Thyroid gland (tissue), 4 donors: ENCODE measurements at places on chromosomes 2 and 18. TPM values are rescaled to one million over a fixed set of nuclear protein-coding genes. Genes with fewer than 3 reads are reported as not detected.

Gene SP140
- 1.2 TPM for total RNA-seq

DNA sequence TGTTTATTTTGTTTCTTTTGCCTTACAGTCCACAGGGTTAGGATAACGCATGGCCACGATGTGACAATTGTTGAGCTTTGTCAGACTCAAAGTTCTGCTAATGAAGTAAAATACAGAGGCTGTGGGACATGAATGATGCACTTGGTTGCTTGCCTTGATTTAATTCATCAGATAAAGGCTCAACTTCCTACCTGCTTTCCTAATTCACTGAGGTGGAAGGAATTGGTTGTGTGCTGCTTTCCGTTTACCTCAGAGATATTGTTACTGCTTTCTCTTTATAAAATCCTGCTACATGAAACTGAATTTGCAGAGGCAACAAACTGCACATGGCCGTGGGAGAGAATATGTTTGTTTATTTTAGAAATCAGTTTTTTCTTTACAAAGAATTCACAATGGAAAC, 6.6 kb downstream of the RIT2 start:
- H3K4me3 ChIP-seq, result no peak overlapping the region
- no peaks in the 10 kb centered on the region for H3K4me1 ChIP-seq
- no peaks in the 10 kb centered on the region for H3K36me3 ChIP-seq
- DNase-seq, result no peak
- no peaks in the 10 kb centered on the region for H3K27me3 ChIP-seq

DNA sequence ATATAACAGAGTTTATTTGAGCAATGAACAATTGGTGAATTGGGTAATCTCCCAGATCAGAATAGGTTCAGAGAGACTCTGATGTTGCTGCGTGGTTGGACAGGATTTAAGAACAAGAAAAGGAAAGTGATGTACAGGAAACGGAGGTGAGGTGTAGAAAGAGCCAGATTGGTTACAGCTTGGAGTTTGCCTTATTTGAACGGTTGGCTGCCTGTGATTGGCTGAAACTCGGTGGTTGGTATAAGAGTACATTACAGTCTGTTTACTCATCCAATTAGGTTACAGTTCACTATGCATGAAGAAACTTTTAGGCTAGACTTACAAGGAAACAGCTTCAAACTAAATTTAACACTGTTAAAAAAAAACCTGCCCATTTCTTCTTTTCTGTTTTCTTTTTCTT, 68.0 kb upstream of the CABLES1 start:
- no peak overlapping the region for H3K27ac ChIP-seq
- no peaks in the 10 kb centered on the region for H3K36me3 ChIP-seq
- H3K4me1 ChIP-seq, result no peaks in the 10 kb centered on the region
- no peaks in the 10 kb centered on the region for H3K27me3 ChIP-seq

Gene LONRF2
- total RNA-seq, result 17.8 TPM

GRCh38 chr18:58335821-58336220, 291.8 kb downstream of the NEDD4L start:
- H3K27me3 ChIP-seq, result no peaks in the 10 kb centered on the region
- DNase-seq, result no peak
- no peak overlapping the region for H3K27ac ChIP-seq
- H3K4me1 ChIP-seq, result peaks cover 5% of the 10 kb centered on the region
- no peaks in the 10 kb centered on the region for H3K36me3 ChIP-seq

DNA sequence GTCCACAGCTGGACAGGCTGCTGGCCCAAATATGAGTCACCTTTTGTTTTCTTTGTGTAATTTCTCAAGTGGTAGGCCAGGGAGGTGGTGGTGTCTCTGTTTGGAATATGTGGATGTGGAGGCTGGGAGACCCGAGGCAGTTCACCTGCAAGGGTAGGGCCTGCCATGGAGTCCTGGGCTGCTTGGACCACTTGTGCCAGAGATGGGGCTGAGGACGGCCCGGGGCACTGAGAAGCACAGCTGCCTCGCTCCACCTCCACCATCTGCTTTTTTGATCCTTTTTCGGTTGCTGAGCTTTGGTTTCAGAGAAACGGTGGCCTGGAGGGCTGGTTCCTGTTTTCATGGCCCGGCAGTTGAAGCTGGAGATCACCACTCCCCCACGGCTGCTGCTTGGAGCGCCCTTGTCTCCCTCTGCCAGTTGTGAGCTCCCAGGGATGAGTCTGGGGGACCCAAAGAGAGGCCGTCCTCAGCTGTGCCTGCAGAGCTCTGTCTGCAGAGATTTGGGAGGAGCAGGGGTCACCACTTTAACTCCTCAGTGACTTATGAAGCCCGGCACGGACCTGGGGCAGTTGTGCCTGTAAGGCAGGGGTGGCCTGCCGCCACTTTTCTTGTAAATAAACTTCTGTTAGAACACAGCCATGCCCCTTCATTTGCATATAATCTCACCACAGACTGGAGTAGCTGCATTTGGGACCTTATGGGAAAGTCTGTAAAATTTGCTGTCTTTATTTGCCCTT, 67.6 kb upstream of the MCFD2 start:
- no peaks in the 10 kb centered on the region for H3K27me3 ChIP-seq
- no peak overlapping the region for H3K4me3 ChIP-seq
- H3K4me1 ChIP-seq, result peaks cover 71% of the 10 kb centered on the region
- H3K36me3 ChIP-seq, result peaks cover 10% of the 10 kb centered on the region
- DNase-seq, result no peak

- no peak overlapping the region for H3K4me3 ChIP-seq
- H3K36me3 ChIP-seq, result no peaks in the 10 kb centered on the region
- H3K27me3 ChIP-seq, result no peaks in the 10 kb centered on the region
- no peaks in the 10 kb centered on the region for H3K4me1 ChIP-seq
- H3K27ac ChIP-seq, result no peak overlapping the region
- no peak for DNase-seq
Measured at GRCh38 chr2:51265539-51265938, 233.6 kb upstream of the NRXN1 start.

DNA sequence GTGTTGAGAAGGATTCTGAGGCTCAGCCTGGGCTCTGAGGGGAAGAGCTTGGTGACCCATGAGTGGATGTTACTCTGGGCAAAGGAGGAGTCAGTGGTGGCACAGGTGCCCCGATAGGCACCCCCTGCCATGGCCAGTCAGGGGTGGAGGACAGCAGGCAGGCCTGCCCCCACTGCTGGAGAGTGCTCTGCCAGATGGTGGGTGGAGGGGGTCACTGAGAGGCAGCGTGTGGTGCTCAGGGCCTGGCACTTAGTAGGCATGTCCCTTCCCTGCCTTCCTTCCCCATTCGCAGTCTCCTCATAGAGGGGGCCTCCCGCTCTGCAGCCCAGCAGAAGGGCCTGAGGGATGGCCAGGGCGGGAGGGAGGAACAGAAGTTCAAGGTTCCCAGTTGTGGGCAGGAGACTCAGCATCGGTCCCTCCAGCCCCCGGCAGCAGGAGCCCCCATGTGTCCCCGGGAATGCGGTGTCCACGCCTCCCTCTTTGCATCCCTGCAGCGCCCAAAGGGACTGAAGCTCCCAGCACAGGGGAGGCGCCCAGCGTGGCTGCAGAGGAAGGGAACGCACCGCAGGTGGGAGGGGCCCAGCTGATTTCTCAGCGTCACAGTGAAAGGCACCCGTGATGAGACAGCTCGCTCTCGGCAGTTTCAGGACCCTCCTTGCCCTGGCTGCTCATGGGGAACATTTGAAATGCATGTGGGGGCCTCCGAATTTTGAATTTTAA, 5.7 kb upstream of the SNED1 start:
- peaks cover 92% of the 10 kb centered on the region for H3K4me1 ChIP-seq
- H3K36me3 ChIP-seq, result no peaks in the 10 kb centered on the region
- no peak for DNase-seq
- H3K27me3 ChIP-seq, result no peaks in the 10 kb centered on the region

GRCh38 chr18:8831531-8831930, 126.2 kb downstream of the MTCL1 start:
- H3K36me3 ChIP-seq, result no peaks in the 10 kb centered on the region
- H3K4me1 ChIP-seq, result no peaks in the 10 kb centered on the region
- H3K27me3 ChIP-seq, result no peaks in the 10 kb centered on the region
- DNase-seq, result no peak

GRCh38 chr18:55780586-55781071, 192.6 kb upstream of the TCF4 start:
- DNase-seq, result no peak
- H3K4me3 ChIP-seq, result peak overlapping the region; percentile 7
- no peaks in the 10 kb centered on the region for H3K27me3 ChIP-seq
- H3K4me1 ChIP-seq, result no peaks in the 10 kb centered on the region
- H3K36me3 ChIP-seq, result no peaks in the 10 kb centered on the region

DNA sequence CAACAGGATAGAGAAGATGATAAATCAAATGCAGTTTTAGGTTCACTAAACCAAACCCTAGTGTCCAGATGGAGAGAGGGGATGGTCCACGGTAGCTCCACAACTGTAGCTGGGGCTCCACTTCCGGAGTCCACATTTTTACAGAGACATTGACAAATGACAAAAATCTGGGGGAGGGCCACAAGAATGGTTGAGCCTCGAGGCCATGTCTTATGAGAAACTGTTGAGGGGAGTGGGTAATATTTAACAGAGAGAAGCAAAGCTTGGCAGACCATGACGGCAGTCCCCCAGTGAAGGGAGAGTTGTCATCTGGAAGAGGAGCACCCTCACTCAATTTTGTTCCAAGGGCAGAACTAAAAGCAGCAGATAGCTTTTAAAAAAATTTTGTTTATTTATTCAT, 17.6 kb upstream of the EPHA4 start:
- no peak for DNase-seq
- no peaks in the 10 kb centered on the region for H3K27me3 ChIP-seq
- no peak overlapping the region for H3K4me3 ChIP-seq
- H3K36me3 ChIP-seq, result no peaks in the 10 kb centered on the region
- H3K27ac ChIP-seq, result no peak overlapping the region

- H3K27ac ChIP-seq, result no peak overlapping the region
- no peak for DNase-seq
- no peaks in the 10 kb centered on the region for H3K27me3 ChIP-seq
Measured at GRCh38 chr2:235287375-235287733, 206.5 kb upstream of the AGAP1 start.

DNA sequence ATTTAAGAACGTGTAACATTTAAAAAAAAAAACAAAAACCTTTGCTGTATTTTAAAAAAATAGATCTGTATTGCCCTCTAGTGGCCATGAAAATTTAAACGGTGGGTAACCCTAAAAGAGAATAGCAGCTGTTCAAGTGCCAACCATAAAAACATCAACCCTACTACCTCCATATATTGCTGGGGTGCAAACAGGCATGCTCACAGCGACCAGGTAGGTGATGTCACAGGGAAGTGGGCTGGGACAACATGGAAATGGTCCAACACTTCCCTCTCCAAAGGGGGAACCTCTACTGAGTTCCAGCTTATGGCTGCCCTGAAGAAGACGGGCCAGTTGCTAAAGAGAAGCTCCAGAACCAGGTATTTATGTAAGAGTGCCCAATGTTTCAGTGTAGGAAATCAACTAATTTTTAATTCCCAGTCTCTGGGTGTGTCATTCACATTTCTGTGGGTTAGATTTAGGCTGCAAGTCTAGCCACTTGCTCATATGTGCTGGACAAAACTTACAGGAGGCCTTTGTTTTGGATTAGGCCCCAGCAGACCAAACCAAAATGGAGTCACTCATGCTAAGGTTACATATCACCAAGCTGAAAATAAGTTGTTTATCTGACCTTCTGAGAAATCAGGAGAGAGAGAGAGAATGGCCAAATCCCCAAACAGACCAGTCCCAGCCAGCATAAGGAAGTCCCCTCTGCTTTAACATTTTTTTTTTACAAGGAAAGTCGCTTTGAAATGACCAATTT, 54.5 kb downstream of the SKA1 start:
- H3K4me3 ChIP-seq, result no peak overlapping the region
- H3K4me1 ChIP-seq, result no peaks in the 10 kb centered on the region
- no peaks in the 10 kb centered on the region for H3K36me3 ChIP-seq
- DNase-seq, result no peak

DNA sequence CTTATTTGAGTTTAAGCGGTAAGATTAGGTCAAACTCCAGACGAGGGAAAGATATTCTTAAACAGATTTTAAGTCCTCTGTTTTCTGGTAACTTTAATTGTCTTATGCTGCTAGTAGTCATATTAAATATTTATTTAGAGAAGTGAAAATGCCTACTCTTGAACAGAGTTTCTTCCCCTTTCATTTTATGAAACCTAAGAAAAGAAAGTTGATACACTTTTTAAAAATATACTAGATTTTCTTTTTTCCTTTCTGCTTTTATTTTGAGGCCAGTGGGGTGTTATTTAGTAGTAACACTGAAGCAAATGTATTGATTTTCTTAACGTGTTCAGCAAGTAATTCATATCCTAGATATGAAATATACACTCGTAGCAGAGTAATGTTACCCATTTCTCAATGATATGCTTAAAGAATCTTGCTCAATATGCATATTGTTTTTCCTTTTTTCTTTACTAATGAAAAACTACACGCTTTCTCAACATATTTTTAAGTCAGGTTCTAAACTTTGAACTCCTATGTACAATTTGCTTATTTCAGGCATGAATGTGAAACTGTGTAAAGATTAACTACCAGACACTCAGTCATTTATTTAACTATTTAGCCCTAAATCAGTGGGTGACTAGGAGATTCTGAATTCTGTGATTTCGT, 691 bp downstream of the KYNU start:
- no peak overlapping the region for H3K27ac ChIP-seq
- peaks cover 5% of the 10 kb centered on the region for H3K4me1 ChIP-seq
- H3K4me3 ChIP-seq, result no peak overlapping the region
- no peaks in the 10 kb centered on the region for H3K36me3 ChIP-seq
- no peak for DNase-seq
- no peaks in the 10 kb centered on the region for H3K27me3 ChIP-seq

Gene CMPK2
- total RNA-seq, result 15.3 TPM

- H3K36me3 ChIP-seq, result no peaks in the 10 kb centered on the region
- no peak overlapping the region for H3K27ac ChIP-seq
- no peak for DNase-seq
- H3K4me3 ChIP-seq, result no peak overlapping the region
- no peaks in the 10 kb centered on the region for H3K4me1 ChIP-seq
- no peaks in the 10 kb centered on the region for H3K27me3 ChIP-seq
Measured at GRCh38 chr2:176202491-176202890, 14.0 kb downstream of the HOXD1 start.

DNA sequence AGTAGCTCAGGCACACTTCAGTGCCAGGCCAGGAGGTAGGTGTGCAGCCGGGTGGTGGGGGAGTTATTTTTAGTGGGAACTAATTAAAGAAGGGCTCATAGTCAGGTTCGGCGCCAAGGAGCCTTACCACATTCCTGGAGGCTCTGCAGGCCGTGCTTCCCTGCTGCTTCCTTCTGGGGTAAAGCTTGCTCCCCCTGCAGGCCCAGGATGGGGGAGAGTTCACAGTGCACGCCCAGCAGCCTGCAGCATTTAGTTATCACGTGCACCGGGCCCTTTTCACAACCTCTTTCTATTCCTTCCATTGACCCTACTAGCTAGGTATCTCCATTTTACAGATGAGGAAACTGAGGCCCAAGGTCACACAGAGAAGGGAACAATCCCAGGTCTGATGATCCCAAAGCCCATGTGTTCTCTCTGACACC, 2.5 kb downstream of the KCNF1 start:
- H3K27me3 ChIP-seq, result no peaks in the 10 kb centered on the region
- H3K36me3 ChIP-seq, result no peaks in the 10 kb centered on the region
- H3K4me1 ChIP-seq, result peaks cover 3% of the 10 kb centered on the region

GRCh38 chr2:100818606-100819369, 1.2 kb upstream of the NPAS2 start:
- peak overlapping the region; percentile 62 for H3K4me3 ChIP-seq
- peak; percentile 83 for DNase-seq
- H3K36me3 ChIP-seq, result no peaks in the 10 kb centered on the region
- H3K27ac ChIP-seq, result peak overlapping the region; percentile 81

Gene COBLL1
- total RNA-seq, result 70.2 TPM
